Right lobe of liver (tissue), 6 donors: ENCODE measurements at places on chromosomes 5 and 9. TPM values are rescaled to one million over a fixed set of nuclear protein-coding genes. Genes with fewer than 3 reads are reported as not detected.

GRCh38 chr5:62960781-62961180 is 382.2 kb downstream of the LRRC70 start:
- DNase-seq, result no peak

DNA sequence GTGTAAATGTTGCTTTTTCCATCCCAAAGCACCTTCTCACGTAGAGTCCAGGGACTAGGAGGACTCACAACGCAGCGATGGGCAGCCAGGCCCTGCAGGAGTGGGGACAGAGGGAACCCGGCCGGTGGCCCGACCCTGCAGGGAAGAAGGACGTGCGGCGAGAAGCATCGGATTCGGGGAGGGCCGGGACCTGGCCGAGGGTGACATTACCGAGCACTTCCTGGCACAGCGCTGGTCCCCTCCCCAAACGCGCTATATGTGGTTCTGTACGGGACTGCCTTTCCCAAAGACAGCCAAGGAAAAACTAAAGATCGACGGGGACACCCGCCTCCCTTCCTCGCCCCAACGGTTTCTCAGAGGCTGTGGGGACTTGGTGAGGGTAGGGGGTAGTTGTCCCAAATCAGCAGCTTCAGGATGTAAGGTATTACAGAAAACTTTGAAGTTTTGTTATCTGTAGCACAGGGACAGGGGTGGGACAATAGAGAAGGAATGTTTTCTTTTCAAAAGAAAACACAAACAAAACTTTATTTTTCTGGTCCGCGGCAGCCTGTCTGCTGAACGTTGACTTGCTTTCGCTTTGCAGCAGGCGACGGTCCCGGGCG is 887 bp upstream of the MAP3K1 start:
- DNase-seq, result peak; percentile 75

DNA sequence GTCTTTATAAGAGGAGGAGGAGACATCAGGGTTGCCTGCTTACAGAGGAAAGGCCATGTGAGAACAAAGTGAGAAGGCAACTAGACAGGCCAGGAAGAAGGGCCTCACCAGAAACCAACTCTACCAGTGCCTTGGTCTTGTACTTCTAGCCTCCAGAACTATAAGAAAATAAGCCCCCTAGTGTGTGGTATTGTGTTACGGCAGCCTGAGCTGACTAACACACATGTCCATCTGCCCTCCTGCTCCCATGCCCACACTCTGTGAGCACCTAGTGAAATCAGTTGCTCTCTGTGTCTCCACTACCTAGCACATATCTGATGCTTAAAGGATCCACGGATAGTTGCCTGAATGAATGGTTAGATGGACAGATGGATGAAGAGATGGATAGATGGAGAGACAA is 6.9 kb downstream of the AK3 start:
- DNase-seq, result no peak

DNA sequence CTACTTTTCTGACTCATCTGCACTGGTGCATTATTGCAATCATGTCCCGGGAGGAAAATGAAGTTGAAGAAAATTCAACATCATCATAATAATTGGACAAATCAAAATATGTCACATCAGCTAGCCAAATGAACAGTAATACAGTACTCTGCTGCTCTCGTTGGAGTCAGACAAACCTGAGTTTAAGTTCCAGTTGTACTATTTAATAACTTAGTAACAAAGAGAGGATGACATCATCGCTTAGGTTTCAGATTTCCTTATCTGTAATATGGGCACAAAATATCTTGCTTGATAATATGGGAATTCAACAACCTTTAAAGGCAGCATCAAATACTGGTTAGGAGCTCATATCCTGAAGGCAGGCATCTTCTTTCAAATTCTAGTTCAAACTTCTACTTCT is 1248.9 kb upstream of the ACO1 start:
- DNase-seq, result no peak

DNA sequence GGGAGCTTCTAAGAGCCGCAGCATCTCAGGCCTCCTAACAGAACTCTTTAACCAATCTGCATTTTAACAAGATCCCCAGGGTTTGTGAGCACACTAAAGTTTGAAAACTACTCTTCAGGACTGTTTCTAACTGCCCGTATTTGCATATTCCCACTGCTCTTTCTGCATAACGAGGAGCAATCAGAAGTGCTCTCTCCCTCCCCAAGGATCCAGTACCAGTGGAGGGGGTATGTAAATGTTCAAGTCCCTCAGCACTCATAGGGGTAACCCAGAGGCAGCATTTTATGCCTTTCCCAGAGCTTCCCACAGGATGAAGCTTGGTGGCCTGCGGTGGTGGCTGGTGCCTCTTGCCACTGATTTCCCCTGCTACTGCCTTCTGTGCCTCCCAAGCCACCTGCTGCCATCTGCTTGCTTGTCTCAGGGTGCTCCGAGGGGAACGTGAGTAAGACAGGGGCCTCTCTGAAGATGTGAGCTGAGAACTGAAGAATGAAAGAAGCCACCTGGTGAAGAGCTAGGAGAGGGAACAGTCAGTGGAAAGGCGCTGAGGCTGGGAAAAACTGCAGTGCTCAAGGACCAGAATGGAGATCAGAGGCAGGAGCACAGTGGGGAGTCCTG is 30.0 kb upstream of the PPP1R2B start:
- no peak for DNase-seq

DNA sequence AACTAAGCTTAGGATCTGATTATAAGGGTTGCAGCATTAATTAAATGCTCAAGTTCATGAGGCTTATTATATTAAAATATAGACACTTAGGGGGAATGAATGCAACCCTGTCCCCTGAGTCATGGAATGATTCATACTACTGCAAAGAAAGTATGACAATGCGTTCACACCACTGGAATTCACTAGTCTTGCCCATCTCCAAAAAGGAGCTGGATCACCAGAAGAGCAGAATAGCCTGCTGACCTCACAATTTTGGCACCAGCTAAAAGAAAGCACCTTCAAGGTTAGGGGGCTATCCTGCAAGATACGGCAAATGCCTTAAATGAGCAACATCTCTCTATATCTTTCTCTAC is 32.0 kb upstream of the TMED7 start:
- DNase-seq, result no peak

GRCh38 chr9:137380606-137381005 is 42.4 kb downstream of the EXD3 start:
- no peak for DNase-seq

- DNase-seq, result no peak
Measured at GRCh38 chr5:142314109-142314508, 10.7 kb downstream of the SPRY4 start.

DNA sequence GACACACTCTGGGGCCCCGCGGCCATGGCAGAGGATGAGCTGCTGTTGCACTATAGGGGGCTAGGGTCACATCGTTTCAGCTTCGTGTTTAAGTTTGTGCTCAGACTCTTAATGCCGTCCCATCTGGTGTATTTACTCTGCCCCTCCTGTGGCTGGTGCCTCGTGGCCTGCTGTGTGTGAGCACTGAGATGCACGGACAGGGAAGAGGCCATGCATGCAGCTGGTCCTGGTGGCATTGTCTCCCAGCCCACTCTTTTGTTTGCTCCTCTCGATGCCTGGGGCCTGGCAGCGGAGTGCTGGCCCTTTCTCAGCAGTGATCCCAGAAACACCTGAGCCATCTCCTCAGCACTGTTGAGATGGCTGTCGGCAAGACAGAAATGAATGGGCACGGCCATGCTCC is 30.0 kb upstream of the PHF2 start:
- DNase-seq, result no peak

DNA sequence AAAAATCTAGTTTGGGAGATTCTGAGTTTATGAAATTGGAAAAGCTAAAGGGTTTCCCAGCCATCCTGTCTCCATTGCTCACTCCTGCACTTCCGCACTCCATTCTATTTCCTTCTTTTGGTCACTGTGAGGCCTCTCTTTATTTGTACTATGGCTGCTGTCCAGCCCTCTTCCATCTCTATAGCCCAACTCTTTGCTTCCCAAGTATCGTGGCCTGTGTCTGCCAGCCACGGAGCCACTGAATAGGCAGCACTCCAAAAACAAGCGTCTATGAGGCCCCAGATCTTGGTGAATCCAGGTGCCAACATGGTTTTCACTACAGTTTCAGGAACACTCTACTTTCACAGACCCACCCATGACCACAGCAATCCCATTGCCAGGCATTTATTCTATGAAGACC is 37.2 kb downstream of the GRAMD2B start:
- DNase-seq, result no peak

- no peak for DNase-seq
Measured at GRCh38 chr9:87138128-87139040, 191.1 kb upstream of the GAS1 start.

DNA sequence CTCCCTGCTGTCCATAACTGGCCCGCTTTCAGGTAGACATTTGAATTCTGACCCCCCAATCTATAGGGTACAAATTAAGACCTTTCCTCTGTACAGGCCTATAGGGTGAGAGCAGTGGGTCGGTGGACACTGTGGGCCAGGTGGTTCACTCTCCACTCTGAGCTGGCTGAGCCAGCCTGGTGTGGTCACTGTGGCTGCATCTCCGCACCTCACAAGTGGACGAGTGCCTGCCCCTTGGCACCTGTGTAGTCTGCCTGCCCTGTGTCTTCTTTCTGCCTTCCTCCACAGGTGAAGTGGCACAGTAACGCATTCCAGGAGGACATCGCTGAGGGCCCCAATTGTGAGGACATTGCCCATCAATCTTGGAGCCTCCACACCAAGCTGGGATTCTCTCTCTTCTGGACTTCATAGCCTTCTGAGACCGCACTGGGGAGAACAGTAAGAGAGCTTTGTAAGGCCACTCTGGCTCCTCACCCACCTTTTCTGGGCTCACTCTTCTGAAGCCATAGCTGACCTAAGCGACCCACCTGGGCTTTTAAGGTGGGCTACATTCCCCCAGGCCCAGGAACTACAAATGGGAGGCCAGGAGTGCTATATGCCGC is 33.5 kb upstream of the JADE2 start:
- DNase-seq, result peak; percentile 28

- peak; percentile 99 for DNase-seq
Measured at GRCh38 chr9:130712564-130713285, 19.1 kb downstream of the EXOSC2 start.

- DNase-seq, result peak; percentile 77
Measured at GRCh38 chr9:33852216-33852826, 35.4 kb downstream of the UBE2R2 start.

- no peak for DNase-seq
Measured at GRCh38 chr5:97529354-97529985, 346.4 kb upstream of the RIOK2 start.

GRCh38 chr5:142281966-142282365 is 42.9 kb downstream of the SPRY4 start:
- no peak for DNase-seq

DNA sequence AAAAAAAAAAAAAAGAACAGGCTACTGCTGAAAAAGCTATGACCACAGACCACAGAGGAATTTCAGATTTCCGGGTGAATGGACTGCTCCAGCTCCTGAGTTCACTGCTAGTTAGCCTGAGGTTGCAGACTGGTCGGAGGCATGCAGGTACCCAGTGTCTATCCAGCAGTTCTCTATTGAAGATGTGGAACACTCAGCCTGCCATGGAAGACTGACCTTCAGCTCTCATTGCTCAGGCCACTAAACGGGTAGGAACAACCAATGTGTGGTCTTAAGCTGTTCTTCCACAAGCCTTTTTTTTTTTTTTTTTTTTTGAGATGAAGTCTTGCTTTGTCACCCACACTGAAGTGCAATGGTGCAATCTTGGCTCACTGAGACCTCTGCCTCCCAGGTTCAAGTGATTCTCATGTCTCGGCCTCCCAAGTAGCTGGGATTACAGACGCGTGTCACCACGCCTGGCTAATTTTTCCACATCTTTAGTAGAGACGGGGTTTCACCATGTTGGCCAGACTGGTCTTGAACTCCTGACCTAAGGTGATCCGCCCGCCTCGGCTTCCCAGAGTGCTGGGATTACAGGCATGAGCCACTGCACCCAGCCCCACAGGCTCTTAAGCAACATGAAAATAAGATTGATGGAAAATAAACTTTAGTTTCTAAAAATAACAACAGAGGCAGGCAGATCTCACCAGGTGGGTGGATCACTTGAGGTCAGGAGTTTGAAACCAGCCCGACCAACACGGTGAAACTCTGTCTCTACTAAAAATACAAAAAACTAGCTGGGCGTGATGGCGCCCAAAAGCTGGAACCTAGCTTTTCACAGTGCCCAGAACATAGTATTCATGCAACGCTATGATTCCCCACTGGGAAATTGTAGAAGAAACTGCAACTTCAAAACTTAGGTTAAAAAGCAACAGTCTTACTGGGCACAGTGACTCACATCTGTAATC is 20.0 kb upstream of the NPM1 start:
- no peak for DNase-seq

Gene EFNA5
- 1.4 TPM for total RNA-seq

Gene CDC20B
- not detected for total RNA-seq

Gene SPOCK1
- total RNA-seq, result 0.13 TPM

Gene ZNF483
- total RNA-seq, result 0.49 TPM

Gene BSPRY
- 0.73 TPM for total RNA-seq

Gene PLK2
- total RNA-seq, result 11.8 TPM

Gene C9orf40
- total RNA-seq, result 3.7 TPM

Gene GBGT1
- total RNA-seq, result 1.6 TPM
